ENCODE measurements at places on chromosomes 1 and 21.

- DNase-seq, result no peak
Measured at GRCh38 chr1:85957760-85958159, 198.8 kb downstream of the COL24A1 start.

DNA sequence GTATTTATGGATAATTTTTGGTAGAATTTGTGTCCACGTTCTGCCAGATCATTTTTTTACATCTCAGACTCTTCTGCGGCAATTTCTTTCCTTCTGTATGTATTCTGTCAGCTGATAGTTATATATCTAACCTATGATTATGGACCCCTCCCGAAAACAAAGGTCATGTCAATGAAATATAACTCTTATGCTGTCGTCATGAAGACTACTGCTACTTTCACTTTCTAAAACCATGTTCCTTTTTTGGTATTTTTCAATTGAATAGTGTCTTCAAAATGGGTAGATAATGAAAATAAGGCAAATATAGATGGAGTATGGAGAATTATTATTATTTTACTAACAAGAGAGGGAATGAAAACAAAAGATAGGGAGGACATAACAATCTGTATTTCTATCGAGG is 3.2 kb downstream of the ANGPTL1 start:
- DNase-seq, result no peak

DNA sequence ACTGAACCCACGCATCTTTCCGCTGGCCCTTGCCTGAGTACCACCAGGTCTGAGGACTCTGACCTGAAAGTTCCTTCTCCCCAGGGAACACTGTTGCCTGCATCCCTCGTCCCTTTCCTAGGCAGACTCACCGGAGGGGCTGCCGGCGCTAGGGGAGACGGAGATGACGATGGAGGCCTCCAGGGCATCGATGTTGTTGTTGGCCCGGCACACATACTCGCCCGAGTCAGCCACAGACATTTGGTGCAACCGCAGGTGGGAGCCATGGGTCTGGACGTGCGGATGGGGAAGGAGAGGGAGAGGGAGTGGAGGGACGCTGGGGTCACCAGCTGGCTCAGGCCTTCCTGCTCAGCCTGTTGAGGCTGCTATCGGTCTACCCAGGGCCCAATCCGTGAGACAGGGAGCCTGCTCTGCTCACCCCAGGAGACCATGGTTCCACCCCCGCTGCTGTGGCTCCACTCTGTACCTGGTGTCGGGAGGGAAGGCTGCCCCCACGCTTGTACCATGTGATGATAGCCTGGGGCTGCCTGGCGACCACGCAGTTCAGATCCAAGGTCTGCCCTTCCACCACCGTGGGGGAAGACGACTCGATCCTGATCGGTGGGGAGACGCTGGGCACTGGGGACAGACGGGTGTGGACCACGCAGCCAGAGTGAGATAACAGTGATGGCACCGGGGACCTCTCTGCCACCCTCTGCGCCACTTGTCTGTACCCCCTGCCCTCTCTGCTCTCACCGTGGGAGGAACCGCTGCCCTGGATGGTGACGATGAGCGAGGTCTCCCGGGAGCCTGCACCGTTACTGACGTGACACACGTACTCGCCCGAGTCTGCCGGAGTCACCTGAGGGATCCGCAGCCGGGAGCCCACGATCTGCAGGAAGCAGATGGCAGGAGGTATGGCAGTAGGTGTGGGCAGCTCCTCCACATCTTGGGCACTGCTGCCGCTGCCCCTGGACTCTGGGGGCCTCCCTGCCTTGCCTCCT is 35.4 kb downstream of the LDLRAD2 start:
- no peak for DNase-seq

DNA sequence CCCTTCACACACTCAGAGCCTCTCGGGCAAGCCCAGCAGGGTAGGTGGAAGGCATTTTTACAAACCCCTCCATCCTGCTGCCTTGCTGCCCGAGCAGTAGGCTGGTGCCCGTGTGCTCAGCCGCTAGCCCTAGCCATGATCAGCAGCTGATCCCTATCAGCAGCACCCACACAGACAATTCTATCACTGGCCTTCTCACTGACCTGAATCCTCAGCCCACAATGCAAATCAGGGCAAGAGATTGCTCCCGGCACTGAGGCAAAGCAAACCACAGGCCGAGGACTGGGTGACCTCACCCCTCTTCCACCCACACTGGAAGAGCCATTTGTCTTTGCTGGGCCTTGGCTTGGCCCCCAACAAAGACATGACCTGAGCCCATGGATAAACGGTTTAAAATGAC is 895 bp upstream of the PDZK1 start:
- peak; percentile 34 for DNase-seq

GRCh38 chr21:44294391-44295162 is 5.3 kb upstream of the PFKL start:
- DNase-seq, result no peak

DNA sequence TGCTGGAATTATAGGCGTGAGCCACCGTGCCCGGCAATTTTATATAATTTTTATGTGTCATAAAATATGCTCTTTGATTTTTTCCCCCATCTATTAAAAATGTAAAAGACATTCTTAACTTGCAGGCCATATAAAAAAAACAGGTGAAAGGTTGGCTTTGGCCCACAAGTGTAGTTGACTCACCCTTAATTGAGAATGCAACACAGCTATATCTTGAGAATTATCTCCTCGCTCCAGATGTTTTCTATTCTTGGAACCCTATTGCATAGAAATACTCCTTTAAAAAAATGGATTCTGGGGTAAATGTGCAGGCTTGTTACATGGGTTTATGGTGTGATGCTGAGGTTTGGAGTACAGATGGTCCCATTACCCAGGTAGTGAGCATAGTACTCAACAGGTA is 112.0 kb downstream of the ST3GAL3 start:
- no peak for DNase-seq

DNA sequence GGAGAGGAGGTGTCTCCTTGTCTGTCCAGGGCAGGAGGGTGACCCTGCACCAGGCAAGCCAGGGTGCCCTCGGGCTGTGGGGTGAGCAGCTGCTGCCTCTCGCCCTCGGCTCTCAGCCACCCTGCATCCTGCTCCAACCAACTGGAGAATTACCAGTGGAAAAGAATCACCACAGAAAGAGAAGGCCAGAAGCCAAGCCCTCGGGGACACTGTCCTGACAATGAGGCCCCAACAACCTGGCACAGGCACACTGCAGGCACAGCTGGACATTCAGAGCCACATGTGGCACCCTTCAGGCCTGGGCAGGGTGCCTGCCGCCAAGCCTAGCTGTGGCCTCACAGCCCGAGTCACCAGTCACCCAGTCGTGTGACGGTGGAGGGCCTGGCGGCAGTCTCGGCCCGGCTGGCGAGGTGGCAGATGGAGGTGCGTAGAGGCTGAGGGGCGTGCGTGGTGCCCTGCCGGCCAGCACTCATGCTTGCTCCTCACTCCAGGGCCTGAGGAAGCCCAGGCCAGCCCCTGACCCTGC is 12.0 kb downstream of the MEGF6 start:
- no peak for DNase-seq

GRCh38 chr1:30632481-30632880 is 90.9 kb downstream of the MATN1 start:
- DNase-seq, result no peak

- no peak for DNase-seq
Measured at GRCh38 chr1:50342525-50342924, 80.7 kb downstream of the DMRTA2 start.

DNA sequence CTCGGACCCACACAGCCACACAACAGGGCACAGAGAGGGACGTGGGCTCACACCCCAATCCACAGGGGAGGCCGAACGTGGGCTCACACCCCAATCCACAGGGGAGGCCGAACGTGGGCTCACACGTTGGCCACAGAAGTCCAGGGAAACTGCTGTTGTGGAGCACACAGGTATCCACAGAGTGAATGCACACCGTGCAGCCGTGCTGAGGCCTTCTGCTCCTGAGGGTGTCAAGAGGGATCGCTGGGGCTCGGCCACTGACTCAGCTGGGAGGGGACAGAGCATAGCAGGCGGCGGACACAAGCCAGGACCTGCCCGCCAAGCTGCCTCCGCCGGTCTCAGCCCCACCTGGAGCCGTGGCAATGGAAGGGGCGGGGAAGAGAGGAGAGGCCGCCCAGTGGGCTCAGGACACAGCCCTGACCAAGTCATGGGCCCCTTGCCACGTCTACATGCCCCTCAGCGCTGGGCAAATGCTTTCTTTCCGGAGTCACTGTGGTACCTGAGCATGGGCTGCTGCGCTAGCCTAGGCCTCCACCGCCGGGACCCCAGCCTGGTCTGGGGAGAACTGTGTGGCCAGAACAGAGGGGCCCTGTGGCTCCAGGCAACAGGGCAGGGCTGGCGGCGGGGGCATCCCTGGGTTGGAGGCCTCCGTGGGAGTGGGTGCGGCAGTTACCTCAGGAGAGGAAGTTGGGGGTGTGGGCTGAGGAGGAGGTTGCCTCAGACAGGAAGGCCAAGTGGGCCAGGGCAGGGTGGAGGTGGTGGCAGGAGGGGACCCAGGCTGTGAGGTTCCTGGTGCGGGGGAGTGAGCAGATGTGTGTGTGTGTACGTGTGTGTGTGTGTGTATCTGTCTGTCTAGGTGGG is 1.2 kb downstream of the SYTL1 start:
- peak; percentile 75 for DNase-seq

GRCh38 chr1:172176206-172176605 is 244.3 kb upstream of the C1orf105 start:
- no peak for DNase-seq

- DNase-seq, result no peak
Measured at GRCh38 chr1:170410401-170411166, 121.4 kb upstream of the GORAB start.

DNA sequence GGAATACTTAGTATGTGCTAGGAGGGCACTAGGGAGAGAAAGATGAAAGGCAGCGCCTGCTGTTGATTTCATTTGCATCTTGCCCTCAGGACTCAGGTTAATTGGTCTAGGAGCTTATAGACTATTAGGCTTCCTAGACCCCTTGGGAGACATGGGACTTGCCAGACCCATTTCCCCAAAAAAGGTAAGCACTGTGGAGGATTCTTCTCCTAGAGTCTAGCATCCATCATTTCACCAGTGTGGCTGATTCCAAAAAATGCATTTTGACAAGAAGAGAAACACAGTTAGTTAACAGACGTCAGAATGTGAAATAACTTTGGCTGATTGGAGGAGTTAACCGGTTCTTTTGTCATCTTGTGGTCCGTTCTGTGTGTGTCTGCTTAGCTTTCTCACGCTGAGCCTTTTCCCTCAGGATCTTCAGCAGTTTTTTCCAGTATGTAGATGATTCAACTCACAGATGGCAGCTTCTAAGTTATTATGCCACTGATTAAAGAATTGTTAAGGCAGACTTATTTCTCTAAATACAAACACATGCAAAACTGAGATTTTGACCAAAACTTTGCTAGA is 108.8 kb downstream of the KIF26B start:
- peak; percentile 47 for DNase-seq

GRCh38 chr1:20152599-20152930 is 13.4 kb downstream of the PLA2G2F start:
- DNase-seq, result no peak

- peak; percentile 68 for DNase-seq
Measured at GRCh38 chr1:171727778-171728177, 14.1 kb downstream of the VAMP4 start.

- DNase-seq, result peak; percentile 17
Measured at GRCh38 chr1:96596226-96596922, 125.2 kb upstream of the PTBP2 start.

- no peak for DNase-seq
Measured at GRCh38 chr1:154191990-154192461, at the start of gene TPM3. Gene TPM3, minus strand, starts transcription at chr1:154192100. Its CDS starts 82 bp downstream, at chr1:154192018.

- DNase-seq, result no peak
Measured at GRCh38 chr1:8200317-8201115, 117.4 kb upstream of the SLC45A1 start.

DNA sequence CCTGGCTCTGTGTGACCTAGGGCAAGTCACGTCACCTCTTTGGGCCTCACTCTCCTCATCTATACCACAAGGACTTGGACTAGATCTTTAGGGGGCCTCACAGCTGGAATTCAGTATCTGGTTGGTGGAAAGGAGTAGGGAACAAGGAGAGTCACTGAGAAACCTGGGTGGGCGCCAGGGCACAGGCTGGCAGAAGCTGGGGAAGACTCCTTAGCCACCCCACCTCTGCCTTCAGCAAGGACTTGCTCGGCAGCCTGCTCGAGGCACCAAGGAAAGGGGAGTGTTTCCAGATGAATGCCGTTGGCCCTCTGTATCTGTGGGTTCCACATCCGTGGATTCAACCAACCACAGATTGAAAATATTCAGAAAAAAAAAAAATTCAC is 1.2 kb upstream of the OPTC start:
- DNase-seq, result peak; percentile 72

- DNase-seq, result peak; percentile 68
Measured at GRCh38 chr1:41812051-41812450, 106.7 kb downstream of the HIVEP3 start.

DNA sequence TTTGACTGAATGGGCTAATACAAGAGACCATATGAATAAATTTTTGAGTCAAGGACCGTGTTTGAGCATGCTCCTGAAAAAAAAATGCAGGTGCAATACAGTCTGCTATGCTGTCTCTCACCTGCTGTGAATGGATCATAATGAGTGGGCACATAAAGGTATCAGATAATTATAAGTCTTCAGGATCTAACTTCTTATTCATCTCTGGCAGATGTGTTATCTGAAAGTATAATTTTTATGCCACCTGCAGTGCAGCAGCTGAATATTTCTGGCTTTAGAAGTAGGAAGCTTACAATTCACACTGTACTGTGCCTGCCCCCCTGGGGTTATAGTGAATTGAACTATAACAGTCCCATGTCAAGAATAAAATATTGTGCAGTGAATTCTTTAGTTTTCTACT is 333.3 kb downstream of the MRPL39 start:
- DNase-seq, result no peak

DNA sequence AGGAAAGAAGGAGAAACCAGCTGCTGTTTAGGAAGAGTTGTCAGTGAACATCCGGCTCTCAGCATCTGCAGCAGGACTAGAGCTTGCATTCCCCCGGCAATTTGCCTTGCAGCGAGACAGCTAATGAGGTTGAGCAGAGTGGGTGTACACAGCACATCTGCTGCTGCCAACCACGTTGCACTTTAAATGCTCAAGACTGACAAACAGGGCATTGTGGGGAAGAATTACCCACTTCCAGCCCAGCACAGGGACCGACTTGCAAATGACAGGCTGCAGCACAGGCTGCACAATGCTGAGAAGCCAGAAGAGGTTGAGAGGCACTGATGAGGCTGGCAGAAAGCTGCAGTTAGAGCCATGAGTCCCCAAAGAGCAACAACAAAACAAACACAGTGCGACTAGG is 47.5 kb upstream of the PLA2G2C start:
- no peak for DNase-seq

- DNase-seq, result no peak
Measured at GRCh38 chr1:204406621-204407020, 5.0 kb downstream of the PPP1R15B start.

DNA sequence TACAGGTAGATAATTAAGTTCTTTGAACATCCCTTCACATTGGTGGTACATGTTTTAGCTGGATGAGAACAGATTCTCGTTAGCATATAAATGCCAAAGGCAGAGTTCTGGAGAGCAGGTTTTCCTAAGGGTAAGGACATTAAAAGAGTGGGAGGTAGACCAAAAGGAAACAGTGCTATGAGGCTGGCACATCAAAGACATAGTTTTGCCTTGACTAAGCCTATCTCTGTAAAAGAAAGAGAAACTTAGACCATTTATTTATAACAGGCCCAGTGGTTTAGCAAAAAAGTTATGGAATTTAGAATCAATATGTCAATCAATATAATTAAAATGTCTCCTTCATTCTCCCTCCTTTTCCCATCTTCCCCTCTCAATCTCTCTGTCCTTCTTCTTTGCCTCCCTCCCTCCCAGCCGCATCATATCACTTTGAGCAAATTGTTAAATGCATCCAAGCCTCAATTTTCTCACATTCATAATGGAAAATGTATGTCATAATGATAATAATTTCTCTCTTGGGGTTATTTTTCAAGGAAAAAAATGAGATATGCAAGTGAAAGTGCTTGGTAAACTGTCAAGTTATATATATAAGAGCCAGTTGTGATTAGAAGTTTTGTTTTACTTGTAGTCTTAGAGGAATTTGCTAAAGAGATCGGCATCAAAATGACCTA is 209.9 kb upstream of the SGIP1 start:
- no peak for DNase-seq
